ENCODE measurements at places on chromosomes 12 and 14.

DNA sequence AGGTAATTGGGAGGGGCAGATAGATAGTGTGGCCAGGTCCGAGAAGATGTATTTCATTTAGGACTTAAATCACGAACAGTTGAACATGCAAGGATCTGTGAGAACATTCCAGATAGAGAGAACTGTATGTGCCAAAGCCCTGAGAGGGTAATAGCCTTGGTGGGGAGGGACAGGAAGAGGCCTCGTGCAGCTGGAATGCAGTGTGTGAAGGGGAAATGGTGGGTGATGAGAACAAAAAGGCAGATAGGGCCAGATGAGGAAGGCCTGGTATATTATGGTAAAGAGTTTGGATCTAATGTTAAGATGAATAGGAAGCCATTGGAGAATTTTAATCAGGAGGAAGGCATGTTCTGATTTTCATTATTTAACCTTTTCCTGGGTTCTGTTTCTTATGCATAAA, 136.3 kb downstream of the TPH2 start:
- DNase-seq: no peak

- no peak for DNase-seq
These were observed 5.5 kb downstream of the NKX2-1 start for GRCh38 chr14:36514278-36515104.

DNA sequence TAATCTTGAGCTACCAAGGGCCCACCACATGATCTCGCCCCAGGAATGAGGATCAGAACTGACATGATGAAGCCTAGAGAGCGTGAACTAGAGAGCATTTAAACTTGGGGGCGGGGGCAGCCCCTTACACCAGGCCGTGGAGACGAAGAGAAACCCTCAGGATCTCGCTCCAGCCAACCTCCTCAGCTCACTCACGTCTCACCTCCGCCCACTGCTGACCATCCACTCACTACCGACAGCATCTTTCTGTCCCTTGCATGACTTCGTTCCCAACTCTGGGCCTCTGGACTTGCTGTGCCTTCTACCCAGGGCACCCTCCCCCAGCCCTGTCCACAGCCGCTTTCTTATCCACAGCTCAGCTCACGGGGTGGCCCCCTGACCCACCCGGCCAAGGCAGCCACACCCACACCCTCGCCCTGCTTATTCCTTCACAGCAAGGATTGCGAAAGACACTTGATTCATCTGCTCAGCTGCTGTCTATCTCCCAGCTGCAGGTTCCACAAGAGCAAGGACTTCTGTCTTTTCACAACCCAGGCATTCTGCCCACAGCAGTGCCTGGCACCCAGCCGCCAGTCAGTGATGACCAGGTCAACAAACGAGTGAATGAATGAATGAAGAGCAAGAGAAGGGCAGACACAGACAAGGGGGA, 6.4 kb downstream of the STX2 start:
- DNase-seq: peak; percentile 53

DNA sequence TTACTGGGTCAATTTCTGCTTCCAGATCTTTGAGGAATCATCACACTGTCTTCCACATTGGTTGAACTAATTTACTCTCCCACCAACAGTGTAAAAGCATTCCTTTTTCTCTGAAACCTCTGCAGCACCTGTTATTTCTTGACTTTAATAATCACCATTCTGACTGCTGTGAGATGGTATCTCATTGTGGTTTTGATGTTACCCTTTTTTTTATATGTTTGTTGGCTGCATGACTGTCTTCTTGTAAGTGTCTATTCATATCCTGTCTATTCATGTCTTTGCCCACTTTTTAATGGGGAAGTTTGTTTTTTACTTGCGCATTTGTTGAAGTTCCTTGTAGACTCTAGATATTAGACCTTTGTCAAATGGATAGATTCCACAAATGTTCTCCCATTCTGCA, 324.9 kb downstream of the NAV3 start:
- no peak for DNase-seq

DNA sequence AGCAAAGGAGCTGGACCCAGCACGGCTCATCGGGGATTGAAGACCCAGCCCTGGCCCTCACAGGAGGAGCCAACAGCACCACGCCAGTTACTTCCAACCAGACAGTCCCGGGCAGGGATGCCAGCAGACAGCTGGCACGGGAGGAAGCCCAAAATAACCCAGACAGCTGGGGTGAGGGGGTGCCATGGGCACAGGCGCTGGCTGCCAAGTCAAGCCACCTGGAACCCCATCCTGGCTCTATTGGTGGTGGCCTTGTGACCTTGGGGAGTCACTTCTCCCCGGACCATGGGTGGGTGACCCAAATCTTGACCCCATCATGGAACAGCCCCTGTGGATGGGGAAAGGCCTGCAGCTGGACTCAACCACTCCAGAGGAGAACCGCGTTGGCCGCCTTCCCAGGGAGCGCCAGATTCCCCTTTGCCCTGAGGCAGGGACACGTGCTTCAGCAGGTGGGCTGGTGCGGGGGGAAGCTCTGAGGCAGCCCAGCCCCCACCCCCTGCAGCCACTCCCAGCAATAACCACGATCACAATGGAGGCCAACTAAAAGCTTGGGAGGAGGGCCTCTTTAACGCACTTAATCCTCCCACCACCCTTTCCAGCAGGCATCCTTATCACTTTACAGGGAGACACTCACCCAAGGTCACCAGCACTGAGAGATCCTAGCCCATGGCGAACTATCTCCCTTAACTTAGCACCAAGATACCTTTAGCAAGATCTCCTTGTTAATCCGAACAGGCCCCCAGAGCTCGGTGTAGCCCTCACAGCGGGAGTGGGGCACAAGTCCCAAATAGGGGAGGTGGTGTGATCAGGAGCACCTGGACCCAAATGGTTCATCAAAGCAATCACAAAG, 4.7 kb upstream of the RHOF start:
- DNase-seq: no peak

- no peak for DNase-seq
These were observed 210.4 kb downstream of the ETV6 start for GRCh38 chr12:11859705-11860425.

- DNase-seq: no peak
These were observed 127.1 kb downstream of the ITPR2 start for GRCh38 chr12:26705851-26706250.

GRCh38 chr12:4037747-4038312, 164.6 kb upstream of the PARP11 start:
- DNase-seq: no peak

GRCh38 chr14:99936738-99937474, 128.3 kb upstream of the EVL start:
- no peak for DNase-seq

DNA sequence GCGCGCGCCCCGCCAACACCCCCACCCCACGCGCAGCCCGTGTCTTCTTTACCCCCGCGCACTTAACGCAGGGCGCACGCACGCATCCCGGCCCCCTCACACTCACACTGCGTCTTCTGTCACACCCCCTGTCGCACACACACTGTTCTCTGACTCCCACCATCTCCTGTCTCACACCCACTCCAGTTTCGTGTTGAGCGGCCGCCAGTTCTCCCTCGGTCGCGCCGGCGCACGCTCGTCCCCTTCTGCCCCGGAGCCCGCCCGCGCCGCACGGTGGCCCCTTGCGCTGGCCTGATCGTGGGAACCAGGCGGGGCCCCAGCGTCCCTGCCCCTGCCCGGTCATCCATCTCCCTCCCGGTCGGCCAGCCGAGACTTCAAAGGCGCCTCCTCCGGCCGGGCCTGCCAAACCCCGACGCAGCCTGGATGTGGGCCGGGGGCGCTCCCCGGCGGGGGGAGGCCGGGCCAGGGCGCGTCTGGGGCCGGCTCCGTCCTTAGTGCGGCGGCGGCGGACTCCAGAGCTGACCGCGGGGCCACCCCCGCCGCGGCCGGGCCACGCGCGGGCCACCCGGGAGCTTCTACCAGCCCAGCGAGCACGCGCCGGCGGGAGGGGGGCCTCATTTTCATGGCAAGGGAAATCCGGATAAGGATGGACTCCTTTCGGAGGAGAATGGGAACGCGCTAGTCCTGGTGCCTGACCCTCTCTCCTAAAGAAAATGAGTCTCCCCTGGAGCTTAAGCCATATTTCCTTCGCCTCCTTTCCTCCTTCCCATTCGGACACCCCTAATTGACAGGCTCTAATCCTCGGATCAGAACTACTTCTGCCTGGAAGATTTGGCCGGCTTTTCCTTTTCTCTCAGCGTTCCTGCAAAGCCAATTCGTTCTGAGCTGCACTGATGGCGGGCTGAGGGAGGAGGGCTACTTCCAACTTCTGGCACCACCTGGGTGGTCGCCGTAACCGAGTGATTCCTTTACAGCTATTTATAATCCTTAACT, 82.0 kb upstream of the HMGA2 start:
- DNase-seq: no peak

DNA sequence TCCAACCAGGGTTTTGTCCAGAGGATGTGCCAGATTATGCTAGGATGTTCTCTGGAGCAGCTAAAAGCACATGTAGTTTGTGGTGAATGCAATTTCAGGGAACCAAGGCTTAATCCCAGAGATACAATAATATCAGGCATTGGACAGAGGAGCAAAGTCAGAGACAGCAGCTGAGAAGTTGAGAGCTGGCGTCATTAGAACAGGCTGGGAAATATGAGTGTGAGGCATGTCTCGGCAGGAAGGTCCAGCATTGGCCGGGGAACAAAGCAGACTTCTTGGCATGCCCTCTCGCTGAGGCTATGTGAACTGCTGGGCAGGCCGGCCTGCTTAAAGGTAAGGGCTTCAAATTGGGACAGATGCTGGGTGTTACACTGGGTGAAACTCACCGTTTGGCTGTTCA, 125.4 kb downstream of the CAND1 start:
- DNase-seq: no peak

GRCh38 chr12:47576289-47576945, 129.4 kb downstream of the RPAP3 start:
- DNase-seq: no peak

DNA sequence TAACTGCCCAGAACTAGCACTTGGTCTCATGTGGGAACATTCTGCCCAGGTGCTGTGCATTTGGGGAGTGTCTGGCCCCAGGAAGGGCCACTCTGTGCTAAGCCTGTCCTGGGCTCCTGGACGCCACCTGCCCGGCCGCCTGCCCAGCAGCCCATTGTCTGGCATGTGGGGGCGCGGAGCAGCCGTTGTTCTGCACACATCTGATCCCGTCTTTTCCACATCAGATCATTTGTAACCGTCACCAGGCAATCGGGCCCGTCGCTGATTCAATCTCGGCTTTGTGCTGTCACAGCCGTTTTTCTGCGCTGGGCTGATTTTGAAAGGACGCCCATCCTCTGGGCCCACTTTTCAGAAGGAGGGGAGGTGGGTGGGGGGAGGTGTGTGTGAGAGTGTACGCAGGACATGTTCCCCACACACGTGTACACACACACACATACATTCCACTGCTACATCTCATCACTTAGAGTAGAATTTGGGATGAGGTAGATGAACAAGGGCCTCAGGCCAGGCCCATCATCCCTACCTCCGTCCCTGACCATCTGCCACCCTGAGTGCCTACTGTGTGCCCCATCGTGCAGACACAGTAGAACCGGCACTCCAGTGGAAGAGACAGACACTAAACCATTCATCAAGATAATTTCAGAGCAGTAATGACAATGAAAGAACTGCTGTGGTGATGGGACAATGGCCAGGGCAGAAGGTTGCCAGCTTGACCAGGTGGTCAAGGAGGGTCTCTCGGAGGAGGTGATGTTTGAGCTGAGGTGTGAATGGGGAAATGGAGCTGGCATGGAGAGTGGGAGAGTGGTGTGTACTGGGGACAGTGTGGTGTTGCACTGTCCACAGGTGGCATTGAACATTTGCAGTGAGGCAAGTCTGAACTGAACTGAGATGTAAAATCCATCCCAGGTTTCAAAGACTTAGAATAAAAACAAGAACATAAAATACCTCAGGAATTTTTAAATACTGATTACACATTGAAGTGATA, 19.0 kb downstream of the FAM222A start:
- no peak for DNase-seq

DNA sequence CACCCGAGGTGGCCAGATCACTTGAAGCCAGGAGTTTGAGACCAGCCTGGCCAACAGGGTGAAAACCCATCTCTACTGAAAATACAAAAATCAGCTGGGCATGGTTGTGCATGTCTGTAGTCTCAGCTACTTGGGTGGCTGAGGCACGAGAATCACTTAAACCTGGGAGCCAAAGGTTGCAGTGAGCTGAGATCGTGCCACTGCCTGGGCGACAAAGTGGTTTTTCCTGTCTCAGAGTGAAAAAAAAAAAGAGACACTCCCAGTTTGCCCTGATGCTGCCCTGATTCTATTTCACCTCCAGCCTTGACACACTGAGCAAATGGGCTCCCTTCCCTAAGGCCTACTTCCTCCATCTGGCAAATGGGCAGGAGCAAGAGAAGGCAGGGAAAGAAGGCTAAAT, 28.5 kb upstream of the PLEK2 start:
- DNase-seq: no peak

GRCh38 chr12:114913871-114914801, 230.2 kb upstream of the TBX3 start:
- DNase-seq: no peak

- peak; percentile 94 for DNase-seq
These were observed 136.3 kb downstream of the SCARB1 start for GRCh38 chr12:124727264-124727800.

Data from GF-D8 (cell line).